ENCODE measurements at places on chromosomes 11 and 22. TPM values are rescaled to one million over a fixed set of nuclear protein-coding genes. Genes with fewer than 3 reads are reported as not detected.

WT1 gene
- total RNA-seq = 2.6 TPM

C11orf87 gene
- not detected for total RNA-seq

VPREB1 gene
- not detected for total RNA-seq

CATSPERZ gene
- total RNA-seq = not detected

CCDC87 gene
- 0.25 TPM for total RNA-seq

Data from left ventricle myocardium superior (tissue), 1 donor.